Stimulated activated CD4-positive, alpha-beta T cell treated with anti-CD3 and anti-CD28 coated beads, Interleukin-4, amount 100 ng/mL, for 24 hours (primary cell): ENCODE measurements at places on chromosomes 11 and 22.
A peak's percentile ranks its signal among the peaks of the same experiment; 100 is the strongest.

GRCh38 chr11:115996808-115997188 is 492.6 kb upstream of the CADM1 start:
- DNase-seq = no peak

DNA sequence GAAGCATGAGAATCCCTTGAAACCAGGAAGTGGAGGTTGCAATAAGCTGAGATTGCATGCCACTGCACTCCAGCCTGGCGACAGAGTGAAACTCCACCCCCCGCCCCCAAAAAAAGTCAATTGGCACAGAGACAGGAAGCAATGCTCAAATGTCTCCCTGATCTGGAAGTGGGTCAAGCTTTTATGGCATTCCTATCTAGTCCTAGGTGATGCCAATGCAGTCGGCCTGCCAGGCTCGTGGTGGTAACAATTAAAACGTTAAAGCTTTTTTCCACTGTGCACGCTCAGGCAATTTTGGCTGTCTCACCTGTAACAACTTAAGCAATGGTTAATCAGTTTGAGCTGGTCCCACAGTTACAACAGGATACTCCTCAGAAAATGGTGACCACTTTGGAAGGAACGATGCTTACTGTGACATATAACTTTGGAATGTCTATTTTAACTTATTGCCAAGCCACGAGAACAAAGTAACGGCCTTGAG is 18.9 kb upstream of the PISD start:
- DNase-seq = no peak

- DNase-seq = no peak
These were observed 12.0 kb downstream of the SCGB1D2 start for GRCh38 chr11:62253999-62254542.

DNA sequence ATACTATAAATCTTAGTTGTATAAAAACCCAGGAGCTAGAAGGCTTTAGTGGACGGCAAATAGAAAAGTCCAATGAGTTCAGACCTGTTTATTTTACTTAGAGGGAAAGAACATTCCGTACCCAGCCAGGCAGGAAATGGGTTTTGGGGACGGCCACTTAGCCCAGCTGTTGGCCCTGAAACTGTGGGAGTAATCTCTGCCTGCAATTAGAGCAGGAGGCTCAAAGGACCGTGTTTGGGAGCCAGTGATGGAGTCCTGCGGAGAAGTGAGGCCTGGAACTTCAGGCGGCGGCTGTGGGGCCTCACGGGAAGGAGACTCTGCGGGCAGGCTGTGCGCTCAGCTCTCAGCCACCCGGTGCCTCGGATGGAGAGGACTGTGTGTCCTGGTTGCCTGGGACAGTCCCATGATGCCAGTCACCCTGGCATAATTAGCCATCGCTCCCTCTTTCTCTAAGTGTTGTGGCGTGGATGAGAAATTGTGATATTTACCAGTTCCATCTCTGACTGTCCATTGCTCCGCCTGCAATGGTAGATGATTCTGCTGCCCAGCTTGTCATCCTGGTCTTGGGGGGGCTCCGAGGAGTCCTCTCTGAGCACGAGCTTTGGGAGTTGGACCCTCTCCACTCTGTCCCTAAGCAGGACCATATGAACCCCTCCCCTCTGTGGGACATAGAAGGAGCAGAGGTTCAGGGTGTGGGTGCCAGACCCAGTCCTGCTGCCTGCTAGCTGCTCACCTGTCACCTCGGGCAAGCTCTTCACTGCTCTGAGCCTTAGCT is 530.3 kb downstream of the TBC1D22A start:
- DNase-seq = no peak

- DNase-seq = no peak
These were observed 5.6 kb downstream of the STARD10 start for GRCh38 chr11:72788241-72788640.

DNA sequence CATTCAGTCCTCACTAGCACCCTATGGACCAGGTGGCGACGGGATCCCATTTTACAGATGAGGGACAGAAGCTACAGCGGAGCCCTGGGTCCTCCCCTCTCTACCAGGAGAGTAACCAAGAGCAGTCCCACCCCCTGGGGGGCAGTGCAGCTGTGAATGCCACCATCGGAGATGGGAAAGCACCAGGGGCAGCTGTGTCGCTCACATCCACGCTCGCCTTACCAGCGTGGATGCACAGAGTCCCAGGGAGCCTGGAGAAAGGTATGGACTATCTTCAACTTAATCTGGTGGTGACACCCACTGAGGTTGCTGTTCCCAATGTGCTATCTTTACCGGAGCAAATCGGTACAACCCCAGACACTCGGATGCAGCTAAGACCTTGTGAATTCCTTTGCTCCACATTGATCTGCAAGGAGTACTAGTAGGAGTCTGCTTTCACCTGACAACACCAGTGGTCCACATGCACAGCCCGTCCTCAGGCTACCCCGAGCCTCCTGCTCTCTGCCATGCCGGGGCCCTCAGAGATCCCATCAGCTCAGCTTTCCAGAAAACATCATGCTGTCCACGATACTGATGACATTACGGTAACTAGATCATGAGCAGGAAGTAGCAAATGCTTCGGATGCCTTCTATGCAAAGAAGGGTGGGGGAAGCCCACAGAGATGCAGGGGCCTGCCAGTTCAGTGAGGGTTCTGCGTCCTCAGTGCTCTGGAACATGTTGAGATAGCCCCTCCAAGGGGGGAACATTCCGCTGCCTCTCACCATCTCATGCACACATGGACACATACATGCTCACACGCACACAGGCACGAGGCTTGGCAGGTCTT is 126.0 kb downstream of the CTTN start:
- no peak for DNase-seq

GRCh38 chr11:61967924-61968757 is 707 bp upstream of the FTH1 start:
- DNase-seq = peak; percentile 36

DNA sequence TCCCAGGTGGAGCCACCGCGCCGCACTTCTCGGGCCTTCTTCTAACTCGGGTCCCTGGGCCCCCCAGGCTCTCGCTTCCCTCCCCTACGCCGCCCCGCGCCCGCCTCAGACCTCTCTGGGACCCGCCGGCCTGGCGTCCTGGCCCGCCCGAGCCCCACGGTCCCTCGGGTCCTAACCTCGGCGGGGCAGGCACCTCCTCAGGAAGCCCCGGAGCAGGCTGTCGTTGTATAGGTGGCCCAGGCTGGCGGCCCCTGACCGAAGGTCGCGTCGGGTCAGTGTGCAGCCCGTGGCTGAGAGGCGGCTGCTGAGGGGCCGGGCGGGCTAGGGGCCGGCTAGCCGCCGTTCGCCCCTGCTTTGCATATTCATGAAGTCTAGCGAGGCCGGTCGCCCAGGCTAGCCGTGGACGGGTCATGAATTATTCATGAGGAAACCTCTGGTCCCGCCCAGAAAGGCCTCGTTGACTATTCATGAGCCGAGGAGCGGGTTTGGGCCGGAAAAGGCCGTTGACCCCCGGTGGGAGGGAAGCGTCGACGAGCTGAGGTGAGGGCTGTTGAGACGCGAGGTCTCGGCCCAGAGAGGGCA is at the start of gene HORMAD2:
Gene HORMAD2 (plus strand): TSS at position 513 of the 582 bp plus-strand sequence. CDS start 13,489 bp downstream, outside the sequence.
- DNase-seq = no peak

DNA sequence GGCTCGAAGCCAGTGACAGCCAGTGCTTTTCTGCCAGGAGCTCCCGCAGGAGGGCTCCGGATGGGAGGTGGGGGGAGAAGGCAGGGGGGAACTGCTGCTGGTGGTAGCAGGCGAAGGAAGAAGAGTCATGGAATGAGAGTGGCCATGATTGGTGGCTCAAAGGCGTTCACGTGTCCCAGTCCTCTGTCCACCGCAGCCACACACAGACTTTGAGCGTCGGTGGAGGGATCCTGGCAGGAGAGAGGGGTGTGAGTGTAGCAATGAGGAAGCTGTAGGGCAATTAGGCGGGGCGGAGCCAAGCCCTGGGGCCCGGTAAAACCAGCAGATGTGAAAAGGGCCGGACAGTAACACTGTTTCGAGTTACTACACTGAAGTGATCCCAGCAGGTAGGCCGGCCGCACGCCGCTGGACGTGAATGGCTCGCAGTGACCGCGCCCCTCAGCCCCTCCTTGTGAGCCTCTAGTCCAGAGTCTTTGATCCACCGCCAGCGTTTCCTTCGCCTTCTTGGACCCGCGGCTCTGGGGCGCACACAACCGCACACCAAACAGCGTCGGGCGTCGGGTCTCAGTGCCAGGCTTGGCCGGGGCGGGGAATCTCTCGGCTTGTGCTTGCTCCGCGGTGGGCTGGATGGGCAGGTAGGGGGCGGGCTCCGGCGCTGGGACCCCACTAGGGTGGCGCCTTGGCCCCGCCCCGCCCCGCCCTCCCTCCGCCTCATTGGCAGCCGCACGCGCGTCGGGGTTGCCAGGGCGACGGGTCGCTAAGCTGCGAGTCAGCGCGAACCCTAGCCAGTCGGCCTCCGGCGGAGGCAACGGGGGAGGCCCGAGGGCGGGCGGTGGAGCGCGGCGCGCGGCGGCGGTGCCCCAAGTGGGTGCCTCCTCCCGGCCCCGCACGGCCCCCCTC is at the start of gene LRRC10B:
Gene LRRC10B (plus strand): TSS at position 788 of the 900 bp plus-strand sequence. CDS start 250 bp downstream, outside the sequence.
- peak; percentile 28 for DNase-seq

GRCh38 chr11:121241343-121242211 is 51.0 kb upstream of the SC5D start:
- DNase-seq = no peak

GRCh38 chr22:44871782-44872181 is 119.4 kb downstream of the ARHGAP8 start:
- DNase-seq = no peak

DNA sequence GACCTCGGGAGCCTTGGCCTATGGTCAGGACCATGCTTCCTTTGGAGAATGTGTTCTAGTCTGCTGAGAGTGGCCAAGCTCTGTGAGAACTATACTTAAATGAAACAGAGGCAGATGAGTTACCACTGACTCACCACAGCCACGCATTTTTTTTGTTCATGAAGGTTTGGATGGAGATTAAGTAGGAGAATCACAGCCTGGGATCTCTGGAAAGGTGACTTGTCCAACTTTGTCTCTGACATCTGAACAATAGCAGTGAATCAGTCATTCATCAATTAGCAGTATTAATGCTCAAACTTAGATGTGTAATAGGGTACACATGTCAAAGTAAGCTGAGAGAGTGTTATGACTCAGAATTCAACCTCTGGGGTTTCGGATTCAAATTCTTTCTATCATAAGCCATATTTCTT is 100.7 kb upstream of the ANO3 start:
- no peak for DNase-seq
